Brain pericyte (primary cell): ENCODE measurements at places on chromosomes 3 and 15.

- no peak for DNase-seq
These were observed 136.4 kb downstream of the LIPC start for GRCh38 chr15:58568157-58568571.

DNA sequence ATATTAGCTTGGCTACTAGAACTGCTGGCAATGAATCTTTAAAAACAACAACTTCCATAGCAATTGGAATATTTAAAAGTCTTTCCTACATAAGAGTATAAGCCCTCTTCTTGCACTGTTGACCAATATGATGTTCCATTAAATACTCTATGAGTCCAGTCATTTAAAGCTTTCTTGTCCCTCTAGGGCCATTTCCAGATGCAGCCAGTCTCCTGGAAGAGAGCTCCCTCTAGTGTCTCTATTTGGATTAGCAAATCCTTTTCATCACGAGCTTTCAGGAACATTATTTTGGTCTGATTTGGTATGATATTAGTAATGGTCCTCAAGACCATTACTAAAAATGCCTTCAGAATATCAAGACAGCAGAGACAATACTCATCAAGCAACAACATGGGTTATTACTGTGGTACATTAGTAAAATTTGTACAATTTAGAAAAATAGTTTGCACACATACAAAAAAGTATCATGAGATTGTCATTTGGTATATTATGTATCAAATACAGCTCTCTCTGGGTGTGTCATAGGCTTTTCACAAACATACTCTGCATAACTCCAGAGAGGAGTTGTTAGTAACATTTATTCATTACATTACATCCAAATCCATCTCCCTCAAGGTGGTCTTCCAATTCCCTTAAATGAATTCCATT, 101.3 kb downstream of the DPH6 start:
- no peak for DNase-seq

GRCh38 chr15:86553108-86553507, 473.4 kb downstream of the AGBL1 start:
- no peak for DNase-seq

DNA sequence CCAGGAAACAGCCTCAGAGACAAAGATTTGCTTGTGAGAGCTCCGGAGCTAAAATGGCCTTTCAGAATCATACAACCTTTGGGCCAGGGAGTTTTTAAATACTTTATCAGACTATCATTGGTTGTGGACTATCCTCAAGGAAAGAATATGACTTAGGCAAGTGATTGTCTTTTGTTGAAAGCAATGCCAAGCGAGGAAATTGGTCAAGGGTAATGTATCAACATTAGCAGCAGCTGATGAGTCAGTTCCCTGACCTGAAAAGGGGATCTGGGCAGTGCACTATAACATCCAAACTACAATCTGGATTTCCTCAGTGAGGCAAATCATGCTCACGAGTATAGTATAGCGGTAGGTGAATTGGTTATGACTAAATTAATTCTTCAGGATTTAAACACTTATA, 303.6 kb downstream of the LSAMP start:
- DNase-seq, result no peak

DNA sequence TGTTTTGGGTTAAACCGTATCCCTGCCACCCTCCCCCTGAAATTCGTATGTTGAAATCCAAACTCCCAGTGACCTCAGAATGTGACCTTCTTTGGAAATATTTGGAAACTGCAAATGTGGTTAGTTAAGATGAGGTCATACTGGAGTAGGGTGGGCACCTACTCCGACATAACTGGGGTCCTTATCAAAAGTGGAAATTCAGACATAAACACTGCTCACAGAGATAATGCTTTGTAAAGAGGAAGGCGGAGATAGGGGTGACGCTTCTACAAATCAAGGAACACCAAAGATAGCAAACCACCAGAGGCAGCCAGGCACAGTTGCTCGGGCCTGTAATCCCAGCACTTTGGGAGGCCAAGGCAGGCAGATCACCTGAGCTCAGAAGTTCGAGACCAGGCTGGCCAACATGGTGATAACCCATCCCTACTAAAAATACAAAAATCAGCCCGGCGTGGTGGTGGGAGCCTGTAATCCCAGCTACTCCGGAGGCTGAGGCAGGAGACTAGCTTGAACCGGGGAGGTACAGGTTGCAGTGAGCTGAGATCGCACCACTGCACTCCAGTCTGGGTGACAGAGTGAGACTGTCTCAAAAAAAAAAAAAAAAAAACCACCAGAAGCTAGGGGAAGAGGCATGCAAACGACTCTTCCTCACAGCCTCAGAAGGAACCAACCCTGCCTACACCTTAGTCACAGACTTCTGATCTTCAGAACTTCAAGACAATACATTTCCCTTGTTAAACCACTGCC, 51.1 kb upstream of the CHD2 start:
- no peak for DNase-seq

GRCh38 chr3:194801461-194802432, 116.1 kb downstream of the FAM43A start:
- DNase-seq, result no peak

DNA sequence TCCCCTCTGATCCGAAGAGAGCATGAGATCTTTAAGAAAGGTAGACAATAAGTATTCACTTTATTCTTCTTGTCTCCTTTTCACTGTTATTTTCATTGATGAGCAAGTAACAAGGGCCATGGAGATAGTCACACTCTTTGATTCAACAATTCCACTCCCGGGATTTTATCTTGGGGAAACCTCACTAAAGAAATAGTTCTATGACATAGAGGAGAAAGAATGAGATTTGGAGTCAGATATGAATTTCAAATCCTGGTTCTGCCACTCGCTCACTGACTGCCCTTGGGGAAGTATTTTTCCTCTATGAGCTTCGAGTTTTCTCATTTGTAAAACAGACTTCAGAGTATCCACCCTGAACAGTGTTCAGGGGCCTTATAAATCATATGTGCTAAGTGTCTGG, 514.6 kb downstream of the NLGN1 start:
- DNase-seq, result no peak

GRCh38 chr3:58731673-58732072, 65.1 kb upstream of the FAM3D start:
- no peak for DNase-seq

GRCh38 chr3:138740072-138740471, 94.7 kb downstream of the PIK3CB start:
- DNase-seq, result no peak

- DNase-seq, result no peak
These were observed 46.4 kb upstream of the MBNL1 start for GRCh38 chr3:152222327-152222726.

GRCh38 chr15:57150066-57150865, 226.0 kb upstream of the CGNL1 start:
- DNase-seq, result no peak

DNA sequence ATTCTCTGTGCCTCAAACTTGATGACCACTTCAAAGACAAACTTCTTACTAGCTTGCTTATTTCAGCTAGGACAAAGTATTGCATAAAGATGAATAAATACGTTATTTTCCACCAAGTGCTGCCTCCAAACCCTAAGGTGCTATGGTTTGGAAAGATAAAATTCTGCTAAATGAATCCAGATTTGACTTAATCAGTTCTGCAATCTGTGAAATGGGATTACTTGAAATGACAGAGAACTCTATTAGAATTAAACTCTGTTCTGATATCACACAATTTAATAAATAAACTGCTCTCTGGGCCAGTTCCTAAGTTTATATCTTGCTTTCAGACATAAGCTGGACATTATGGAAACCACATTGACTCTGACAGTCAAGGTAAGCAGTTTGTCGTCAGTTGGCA, 338.8 kb upstream of the SEMA6D start:
- no peak for DNase-seq

DNA sequence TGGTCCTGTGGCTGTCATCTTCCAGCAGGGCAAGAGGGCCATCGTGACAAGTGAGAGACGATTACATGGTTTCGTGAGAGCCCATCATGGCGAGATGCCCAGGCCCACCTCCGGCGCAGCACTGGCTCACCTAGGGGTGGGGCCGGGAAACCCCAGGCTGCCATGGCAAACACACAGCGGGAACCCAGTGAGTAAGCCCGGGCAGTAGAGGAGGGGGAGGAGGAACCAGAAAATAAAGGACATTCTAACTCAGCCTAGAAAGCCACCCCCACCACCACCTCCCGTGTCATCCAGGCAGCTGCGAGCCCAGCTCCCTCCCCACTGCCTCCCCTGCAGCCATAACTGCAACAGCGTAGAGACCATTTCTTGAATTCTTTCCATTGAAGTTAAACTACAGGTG, 52.3 kb downstream of the PCSK6 start:
- no peak for DNase-seq

- DNase-seq, result no peak
These were observed 19.8 kb downstream of the GNB5 start for GRCh38 chr15:52171386-52171785.

- DNase-seq, result no peak
These were observed 124.7 kb upstream of the RAD18 start for GRCh38 chr3:9087831-9088413.

DNA sequence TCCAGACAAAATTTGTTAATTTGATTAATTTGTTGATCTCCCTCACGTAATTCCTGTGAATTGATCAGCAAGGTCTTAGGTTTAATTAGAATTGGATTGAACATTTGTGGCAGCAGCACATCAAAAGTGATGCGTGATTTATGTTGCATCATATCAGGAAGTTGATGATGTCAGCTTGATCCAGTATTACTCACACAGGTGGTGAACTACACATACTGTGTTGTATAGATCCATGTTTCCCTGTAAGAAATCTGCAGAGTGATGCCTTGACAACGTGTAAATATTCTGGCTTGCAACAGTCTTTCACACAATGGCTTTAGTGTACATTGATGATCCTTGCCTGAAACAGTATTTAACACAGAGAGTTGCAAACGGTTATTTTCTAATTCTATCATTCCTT, 200.4 kb downstream of the ADAMTSL3 start:
- DNase-seq, result no peak

GRCh38 chr3:45441584-45442310, 53.4 kb downstream of the LARS2 start:
- DNase-seq, result no peak

DNA sequence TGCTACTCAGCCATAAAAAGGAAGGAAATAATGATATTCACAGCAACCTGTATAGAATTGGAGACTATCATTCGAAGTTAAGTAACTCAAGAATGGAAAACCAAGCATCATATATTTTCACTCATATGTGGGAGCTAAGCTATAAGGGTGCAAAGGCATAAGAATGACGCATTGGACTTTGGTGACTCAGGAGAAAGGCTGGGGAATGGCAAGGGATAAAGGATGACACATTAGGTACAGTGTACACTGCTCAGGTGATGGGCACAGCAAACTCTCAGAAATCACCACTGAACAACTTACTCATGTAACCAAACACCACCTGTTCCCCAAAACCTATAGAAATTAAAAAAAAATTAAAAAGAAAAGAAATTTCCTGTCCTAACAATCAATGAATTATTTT, 42.7 kb downstream of the ALCAM start:
- DNase-seq, result no peak

GRCh38 chr3:12909710-12910109, 68.3 kb upstream of the RPL32 start:
- DNase-seq, result no peak

GRCh38 chr15:88900309-88900981, 5.1 kb upstream of the HAPLN3 start:
- DNase-seq, result no peak

DNA sequence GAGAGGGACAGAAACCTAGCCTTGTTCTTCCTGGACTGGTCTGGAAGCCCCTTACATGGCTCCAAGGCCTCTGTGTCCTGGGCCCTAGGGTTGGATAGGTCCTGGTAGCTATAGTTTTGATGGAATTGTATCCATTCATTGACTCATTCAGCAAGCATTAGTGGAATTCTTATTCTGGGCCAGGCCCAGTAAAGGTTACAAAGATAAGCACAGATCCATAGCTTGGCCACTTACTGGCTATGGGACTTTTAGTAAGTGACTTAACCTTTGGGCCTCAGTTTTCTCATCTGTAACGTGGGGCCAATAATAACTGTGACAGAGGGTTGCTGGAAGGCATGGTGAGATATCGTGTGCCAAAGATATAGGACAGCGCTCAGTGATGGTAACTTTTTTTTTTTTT, 13.6 kb upstream of the DAG1 start:
- no peak for DNase-seq

GRCh38 chr15:96582473-96582872, 252.0 kb downstream of the NR2F2 start:
- no peak for DNase-seq

- no peak for DNase-seq
These were observed 10.0 kb downstream of the TMEM158 start for GRCh38 chr3:45216021-45216609.

- no peak for DNase-seq
These were observed 53.5 kb downstream of the SEMA5B start for GRCh38 chr3:122973893-122974615.

GRCh38 chr3:11543141-11543947, 100.4 kb downstream of the VGLL4 start:
- no peak for DNase-seq

DNA sequence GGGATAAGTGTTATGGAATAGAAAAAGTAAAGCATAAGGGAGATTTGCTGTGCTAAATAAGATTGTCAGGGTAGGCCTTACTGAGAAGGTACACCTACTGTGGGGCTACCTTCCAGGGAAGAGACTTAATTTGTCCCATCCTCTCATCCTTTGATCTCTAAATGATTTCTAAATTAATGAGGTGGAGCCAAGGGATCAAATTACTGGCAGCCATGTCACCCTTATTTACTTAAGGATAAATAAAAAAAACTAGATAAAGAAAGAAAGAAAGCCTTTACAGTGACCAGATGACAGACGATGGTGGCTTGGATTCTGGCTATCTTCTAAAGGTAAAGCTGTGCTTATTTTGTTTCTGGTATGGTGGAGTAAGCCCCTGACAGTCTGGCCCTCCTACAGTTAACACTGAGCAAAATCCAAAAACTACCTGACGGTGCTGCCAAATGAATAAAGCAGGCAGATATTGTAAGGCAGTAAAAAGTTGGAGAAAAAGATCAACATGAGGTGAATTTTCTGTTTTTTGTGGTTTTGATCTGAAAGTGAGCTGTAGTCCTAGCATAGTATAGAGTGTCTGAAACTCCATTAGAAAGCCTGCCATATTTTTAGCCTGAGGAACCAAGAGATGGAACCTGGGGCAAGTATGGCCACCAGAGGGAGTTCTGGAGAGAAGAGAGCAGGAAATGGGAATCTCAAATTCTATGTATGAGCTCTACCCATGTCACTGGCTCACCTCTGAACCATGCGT, 285.1 kb upstream of the MANF start:
- DNase-seq, result no peak

DNA sequence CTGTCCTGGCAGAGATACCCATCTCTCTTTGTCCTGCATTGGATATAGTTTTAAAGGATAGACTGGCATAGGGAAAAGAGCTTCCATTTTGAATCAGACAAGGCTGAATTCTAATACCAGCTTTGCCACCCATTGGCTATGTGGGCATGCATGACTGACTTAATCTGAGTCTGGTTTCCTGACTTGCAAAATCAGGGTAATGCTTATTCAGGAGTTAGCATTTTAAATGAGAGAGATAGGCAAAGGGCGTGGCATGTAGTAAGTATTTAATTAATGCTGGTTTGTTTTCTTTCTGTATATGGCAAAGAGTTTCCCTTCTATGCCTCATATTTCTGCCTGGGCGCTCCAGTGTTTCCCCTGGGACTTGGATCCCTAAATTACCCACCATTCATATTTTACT, 492.9 kb downstream of the IGSF11 start:
- no peak for DNase-seq
